Activated CD8-positive, alpha-beta T cell treated with anti-CD3 and anti-CD28 coated beads, Interleukin-2, amount 10 ng/mL, durations not matched to agents 7 days and 5 days (primary cell): ENCODE measurements at places on chromosomes 12 and 14. TPM values are rescaled to one million over a fixed set of nuclear protein-coding genes. Genes with fewer than 3 reads are reported as not detected.

GRCh38 chr14:40164083-40164482 lies 731.9 kb upstream of the FBXO33 start:
- no peak for DNase-seq

- no peak for DNase-seq
Observed at GRCh38 chr12:68028647-68029046, 39.4 kb downstream of the IFNG-AS1 start.

DNA sequence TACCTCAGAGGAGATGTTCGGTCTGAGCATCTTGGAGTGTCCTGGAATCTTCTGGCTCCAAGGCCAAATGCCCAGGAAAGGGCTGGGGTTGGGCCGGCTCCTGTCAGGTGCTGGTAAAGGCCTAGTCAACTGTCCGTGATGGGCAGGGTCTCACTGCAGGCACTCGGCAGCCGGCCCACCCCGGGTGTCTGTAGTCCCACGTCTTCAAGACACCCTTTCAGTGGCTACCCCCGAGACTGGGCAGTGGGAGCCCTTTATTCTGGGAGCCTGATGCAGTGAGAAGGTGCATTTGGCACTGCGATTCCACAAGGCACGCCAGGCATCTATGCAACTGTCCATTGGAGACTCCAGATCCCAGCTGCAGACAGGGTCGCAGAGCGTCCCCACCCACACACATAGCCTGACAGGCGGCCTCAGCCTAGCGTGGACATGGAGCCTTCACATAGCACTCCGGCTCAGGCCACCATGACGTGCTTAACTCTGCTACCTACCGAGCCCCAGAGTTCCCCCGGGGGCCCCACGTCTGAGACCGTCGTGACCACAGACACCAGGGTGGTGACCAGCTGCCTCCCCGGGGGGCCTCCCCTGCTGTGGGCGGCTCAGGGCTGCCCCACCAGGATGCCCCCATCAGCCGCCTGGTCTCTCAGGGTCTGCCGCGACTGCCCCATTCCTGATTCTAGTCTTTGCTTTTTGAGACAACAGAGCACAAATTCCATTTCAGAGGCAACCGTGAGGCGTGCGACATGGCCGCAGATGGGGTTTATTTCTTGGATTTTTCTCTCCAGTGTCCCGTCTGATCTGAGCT lies 331.8 kb upstream of the SFSWAP start:
- DNase-seq: no peak

DNA sequence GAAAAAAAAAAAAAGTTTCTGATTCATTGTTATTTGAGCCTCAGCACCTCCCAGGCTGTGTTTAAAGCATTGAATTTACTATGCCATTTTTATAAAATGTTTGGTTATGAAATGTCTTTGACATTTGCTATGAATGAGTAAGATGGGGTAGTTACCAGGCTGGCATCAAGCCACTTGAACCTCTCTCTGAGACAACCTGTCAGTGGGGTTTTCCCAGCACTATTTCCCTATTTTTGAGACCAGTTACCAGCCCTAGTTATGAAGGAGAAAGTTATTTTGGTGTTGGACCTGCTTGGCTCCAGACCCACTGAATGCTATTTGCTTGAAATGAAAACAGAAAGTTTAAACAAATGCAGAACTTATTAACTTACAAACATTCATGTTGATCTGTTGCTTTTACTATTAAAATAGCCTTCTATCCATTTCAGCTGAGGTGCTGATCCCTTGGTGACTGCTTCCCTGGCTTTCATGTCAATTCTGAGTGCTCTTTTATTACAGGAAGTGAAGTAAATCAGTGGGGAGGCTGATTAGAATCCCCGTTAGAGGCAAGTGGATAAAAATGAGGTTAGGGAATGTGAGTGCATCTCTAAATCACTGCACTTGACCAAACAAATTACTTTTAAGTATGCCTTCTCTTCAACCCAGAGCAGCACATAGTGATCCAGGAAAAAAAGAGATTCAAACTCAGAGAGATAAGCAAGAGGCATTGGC lies 37.8 kb downstream of the LLPH start:
- no peak for DNase-seq

DNA sequence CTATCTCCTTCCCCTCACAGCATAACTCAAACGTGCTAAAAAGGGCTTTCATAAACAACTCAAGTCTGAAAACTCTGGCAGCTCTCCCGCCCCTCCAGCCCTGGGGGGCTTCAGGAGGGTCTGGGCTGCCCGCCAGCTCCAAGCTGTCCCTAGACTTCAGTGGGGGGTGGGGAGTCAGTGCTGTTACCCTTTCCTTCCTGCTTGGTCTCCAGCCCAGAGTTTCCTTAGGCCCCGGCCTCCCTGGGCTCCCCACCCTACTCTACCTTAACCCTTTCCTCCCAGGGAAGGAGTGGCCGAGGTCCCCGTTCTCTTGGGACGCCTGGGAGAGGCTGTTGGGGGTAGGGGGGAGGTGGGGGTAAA lies 530 bp upstream of the NYNRIN start:
- DNase-seq: no peak

GRCh38 chr12:1698720-1699119 lies 7.8 kb downstream of the ADIPOR2 start:
- DNase-seq: no peak

DNA sequence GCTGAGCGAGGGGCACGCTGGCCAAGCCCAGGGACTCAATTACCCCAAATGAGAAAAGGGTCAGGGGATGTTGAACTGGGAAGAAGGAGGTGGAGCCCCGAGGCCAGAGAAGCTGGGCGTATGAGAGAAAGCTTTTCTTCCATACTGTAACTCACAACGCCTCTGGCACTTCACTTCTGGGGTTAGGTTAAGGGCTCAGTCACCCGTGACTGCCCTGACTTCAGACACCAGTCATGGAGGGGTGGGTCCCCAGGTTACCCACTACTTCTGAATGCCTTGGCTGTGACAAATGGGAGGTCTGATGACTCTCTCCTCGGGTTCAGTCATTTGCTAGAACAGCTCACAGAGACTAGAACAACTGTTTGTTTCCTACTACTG lies 5.5 kb upstream of the GPR132 start:
- no peak for DNase-seq

DNA sequence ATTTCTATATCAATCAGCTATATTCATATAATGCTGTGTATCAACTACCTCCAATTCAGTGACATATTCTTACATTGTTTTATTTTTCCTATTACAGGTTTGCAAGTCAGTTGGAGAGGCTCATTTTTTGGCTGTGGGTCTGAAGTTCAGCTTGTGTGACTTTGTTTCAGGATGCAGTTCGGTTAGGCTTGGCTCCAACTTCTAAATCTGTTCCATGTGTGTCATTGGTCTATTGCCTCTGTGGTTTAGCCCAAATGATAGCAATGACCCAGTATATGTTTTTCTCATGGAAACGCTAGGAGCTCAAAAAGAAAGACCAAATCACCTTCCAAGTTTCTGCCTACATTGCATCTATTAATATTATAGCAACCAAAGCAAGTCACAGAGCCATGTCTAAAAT lies 848.6 kb upstream of the LRFN5 start:
- no peak for DNase-seq

DNA sequence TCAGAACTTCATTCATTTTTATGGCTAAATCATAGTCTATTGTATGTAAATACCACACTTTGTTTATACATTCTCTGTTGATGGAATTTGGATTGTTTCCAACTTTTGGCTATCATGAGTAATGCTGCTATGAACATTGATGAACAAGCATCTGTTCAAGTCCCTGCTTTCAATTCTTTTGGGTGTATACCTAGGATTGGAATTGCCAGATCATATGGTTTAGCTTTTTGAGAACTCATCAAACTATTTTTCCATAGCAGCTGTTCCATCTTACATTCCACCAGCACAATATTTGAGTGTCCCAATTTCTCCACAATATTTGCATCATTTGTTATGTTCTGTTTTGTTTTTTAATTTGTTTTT lies 52.3 kb upstream of the CCND2 start:
- DNase-seq: no peak

- peak; percentile 74 for DNase-seq
Observed at GRCh38 chr12:130818635-130819576, 20.1 kb downstream of the STX2 start.

GRCh38 chr12:3187846-3188770 lies 110.9 kb downstream of the TSPAN9 start:
- no peak for DNase-seq

- DNase-seq: no peak
Observed at GRCh38 chr14:79331830-79332229, 879.5 kb downstream of the DIO2 start.

DNA sequence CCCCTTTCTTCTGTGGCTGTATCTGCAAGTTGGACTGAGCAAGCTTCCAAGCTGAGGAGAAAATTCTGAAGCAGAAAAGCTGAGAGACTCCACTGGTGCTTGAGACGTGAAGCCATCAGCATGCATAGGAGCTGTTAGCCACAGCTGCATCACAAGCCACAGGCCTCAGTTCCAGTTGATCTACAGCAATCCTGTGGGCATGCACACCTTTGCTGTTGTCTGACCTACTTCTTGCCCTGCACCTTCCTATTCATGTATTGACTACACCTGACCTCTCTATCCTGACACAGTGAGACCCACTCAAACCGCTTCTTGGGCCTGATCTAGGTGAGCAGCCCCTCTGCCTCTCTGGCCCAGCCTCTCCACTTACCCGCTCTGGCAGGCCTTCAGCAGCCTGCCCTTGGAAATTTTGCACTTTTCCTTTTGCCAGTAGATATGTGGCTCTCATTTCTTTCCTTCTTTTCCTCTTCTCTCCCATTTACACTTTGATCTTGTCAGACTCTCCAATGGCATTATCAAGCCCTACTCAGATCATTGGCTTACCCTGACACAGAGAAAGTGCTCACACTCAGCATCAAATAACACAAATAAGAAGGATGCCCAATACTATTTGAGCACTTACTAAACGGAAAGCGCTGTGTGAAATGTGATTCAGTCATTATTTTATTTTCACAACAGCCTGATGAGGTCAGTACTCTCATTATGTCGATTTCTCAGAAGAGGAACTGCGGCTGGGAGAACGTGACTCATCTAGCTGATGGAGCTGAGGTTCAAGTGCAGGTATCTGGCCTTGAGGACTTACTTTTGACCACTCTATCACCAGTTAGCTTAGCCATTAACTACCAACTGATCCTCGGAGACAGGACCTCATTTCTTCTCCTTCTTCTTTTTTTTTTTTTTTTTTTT lies 21.9 kb upstream of the PTGR2 start:
- peak; percentile 56 for DNase-seq

GRCh38 chr14:91854327-91854934 lies 12.9 kb downstream of the TC2N start:
- no peak for DNase-seq

DNA sequence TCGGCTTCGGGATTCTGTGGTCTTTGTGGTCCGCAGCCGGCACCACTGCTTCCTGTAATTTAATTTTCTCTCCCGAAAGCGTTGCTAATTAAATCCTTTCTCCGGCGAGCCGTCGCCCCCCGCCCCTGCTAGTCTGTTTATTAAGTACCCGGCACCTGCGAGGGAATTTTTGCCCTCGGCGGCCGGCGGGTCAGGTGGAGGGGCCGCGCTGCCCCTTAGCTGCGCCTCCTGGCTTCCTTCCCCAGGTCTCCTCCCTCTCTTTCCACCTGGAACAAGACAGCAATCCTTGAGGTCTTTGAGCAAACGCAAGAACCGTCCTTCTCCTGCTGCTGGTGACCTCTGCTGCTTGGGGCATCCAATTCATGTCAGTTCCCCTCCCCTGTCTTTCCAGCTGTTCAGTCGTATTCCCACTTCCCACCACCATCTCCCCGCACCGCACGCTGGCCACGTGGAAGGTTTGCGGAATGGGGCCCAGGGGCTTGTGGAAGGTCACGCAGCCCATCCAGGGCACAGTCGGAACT lies 16.2 kb downstream of the ZDHHC22 start:
- DNase-seq: no peak

DNA sequence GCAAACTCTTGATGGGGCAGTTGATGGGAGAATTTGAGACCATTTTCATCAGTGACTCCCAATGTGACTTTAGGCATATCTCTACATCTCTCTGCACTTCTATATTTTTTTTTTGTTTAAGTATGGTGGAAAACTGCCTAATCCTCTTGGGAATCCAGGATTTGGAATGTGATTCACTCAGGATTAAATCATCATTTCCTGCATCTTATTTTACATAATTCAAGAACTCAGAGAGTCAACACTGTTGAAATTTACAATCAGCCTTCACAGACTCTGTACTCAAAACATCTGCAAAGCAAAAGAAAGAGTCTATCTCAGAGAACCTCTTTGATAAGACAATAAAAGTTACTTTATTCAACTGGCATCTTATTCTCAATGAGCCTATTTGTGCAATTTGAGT lies 260.7 kb upstream of the NOS1 start:
- DNase-seq: no peak

DNA sequence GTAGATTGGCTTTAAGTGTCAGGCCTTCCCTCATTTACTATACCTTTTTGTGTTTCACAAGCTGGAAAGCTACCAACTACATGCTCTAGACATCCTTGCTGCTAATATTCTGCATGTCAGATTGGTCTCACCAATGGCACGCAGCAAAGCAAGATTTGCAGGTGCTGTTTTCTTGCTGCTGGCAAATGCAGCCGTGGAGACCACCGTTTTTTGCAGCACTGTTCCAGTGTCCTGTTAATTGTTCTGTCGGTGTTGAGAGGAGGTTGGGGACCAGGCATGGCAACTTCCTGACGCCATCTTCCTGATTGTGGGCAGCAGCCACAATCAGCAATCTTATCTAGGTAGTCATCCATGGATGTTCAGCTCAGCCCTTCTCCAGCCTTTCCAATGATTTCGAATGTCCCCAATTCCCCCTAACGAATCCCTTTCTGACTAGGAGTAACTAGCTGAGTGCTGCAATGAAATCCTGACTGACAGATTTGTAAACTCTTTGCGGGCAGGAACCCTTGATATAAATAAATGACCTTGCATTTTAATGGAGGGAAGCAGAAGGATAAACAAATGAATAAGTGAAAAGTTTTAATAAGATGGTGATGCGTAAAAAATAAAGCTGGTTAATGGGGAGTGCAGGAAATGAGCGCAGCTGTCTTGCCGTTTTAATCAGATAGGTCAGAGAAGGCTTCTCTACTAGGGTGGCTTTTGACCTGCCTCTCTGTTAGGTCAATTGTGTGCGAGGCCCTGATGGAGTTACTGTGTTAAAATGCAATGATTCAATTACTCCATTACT lies 574 bp upstream of the CRADD start:
- DNase-seq: no peak

DNA sequence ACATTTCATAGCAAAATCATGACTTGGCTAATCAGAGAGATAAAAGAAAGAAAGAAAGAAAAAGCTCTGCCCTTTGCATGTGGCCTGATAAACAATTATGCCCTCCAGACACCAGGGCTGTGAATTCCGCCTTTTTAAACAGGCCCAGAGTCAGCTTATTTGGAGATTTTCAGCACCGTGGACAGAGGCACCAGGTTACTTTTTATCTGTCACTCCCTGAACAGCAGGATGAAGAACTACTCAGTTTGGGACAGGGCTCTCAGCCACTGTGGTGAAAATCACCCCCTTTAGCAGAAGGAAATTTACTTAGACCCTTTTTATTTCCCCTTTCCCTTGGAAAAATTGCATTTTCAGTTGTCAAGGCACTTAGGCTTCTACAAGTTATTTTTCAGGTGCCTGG lies 359.9 kb downstream of the NRXN3 start:
- DNase-seq: peak; percentile 35

Gene PABPN1
- total RNA-seq: 210 TPM

Gene DHRS2
- total RNA-seq: 0.24 TPM

Gene CATSPERB
- total RNA-seq: 0.92 TPM

Gene RFX4
- not detected for total RNA-seq

Gene SLC6A12
- total RNA-seq: not detected

Gene TRHDE
- total RNA-seq: not detected

Gene MGAT4C
- total RNA-seq: not detected

Gene MSI1
- total RNA-seq: not detected

Gene SMIM41
- total RNA-seq: not detected

Gene IQSEC3
- 1.7 TPM for total RNA-seq
